GM12864 (cell line): ENCODE measurements at places on chromosomes 12 and 14.

GRCh38 chr14:91745344-91745743, 13.5 kb upstream of the CATSPERB start:
- DNase-seq = no peak

DNA sequence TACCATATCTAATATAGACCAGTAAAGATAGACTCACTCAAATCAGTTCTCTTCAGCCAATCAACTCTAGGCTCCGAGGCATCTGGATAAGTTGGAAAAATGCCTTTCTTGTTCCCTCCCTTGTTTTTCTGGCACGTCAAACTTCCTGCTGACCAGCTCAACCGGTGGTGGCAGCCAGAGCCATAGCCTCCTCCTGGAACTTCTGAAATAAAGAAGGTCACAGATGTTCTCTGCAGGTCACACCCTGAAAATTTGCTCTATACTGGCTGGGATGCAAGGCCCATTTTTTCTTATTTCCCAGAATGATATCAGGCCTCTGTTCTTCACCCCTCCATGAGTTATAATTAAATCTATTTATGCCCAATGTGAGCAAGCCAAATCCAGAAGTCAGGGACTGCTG, 81.9 kb downstream of the BMP4 start:
- no peak for DNase-seq

DNA sequence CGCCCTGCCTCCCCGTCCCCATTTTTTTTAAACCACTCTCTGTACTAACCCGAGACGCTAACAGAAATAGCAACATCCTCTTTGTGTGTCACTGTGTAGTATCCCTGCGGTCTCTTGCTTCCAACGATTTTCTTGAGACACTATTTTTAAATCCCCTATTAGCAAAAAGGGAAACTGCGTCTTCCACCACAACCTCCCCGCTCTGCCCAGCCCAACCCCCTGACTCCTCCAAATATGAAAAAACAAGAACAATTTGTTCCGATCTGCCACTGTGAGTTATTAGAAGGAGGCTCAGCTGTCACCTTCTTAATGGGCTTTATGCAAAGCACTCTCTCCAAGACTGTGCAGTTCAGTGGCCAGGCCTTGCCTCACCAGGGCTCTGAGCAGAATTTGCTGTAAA, 76.3 kb downstream of the MAP1LC3B2 start:
- DNase-seq = no peak

DNA sequence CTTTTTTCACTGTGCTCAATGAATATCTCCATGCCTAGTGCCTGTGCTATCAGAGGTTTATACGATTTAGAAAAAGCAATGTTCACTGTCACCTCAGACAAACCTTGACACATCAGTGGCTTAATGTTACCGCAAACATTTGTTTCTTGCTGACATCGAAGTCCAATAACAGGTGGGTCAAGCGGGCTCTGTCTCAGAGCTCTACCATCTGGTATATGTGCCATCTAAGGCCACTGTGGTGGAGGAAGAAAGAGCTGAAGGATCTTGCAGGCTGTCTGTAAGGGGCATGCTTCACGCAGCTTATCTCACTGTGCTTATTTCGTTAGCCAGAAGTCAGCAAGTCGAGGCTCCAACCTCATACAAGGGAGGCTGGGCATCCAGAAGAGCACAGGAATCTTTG, 189.5 kb upstream of the NTF3 start:
- DNase-seq = no peak

DNA sequence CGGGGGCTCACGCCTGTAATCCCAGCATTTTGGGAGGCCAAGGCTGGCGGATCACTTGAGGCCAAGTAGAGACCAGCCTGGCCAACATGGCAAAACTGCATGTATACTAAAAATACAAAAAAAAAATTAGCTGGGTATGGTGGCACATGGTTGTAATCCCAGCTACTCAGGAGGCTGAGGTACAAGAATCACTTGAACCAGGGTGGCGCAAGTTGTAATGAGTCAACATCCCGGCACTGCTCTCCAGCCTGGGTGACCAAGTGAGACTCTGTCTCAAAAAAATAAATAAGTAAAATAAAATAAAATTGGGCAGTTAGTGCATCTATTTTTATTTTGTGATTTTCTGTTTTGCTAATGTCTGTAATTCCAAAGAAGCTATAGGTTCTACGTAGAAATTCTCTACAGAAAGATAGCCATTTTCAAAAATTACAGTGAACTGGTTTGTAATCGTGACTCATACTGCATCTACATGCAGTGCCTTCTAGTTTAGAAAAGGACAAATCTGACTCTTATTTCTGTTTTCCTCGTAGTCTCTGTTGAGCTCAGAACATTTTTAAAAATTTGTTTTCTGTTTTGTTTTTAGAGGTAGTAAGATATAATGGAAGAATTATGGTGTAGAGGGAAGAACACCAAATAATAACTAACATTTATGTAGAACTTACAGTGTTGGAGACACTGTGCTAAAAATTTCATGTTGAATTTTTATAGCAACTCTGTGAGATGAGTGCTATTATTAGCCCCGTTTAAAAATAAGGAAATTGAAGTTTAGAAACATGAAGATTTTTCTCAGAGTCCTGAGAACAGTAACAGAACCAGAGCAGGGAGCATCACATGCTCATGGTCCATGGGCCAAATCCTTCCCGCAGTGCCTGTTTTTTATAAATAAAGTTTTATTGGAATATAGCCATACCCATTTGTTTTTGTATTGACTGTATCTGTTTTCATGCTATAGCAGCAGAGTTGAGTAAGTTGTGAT, 201.2 kb downstream of the SYNE2 start:
- DNase-seq = no peak

- no peak for DNase-seq
These were observed 410.0 kb downstream of the SYT1 start for GRCh38 chr12:79274501-79275064.

GRCh38 chr14:101824339-101824727, 62.8 kb downstream of the PPP2R5C start:
- no peak for DNase-seq
